NCI-H1930 (cell line): ENCODE measurements at places on chromosomes 16 and 17.

DNA sequence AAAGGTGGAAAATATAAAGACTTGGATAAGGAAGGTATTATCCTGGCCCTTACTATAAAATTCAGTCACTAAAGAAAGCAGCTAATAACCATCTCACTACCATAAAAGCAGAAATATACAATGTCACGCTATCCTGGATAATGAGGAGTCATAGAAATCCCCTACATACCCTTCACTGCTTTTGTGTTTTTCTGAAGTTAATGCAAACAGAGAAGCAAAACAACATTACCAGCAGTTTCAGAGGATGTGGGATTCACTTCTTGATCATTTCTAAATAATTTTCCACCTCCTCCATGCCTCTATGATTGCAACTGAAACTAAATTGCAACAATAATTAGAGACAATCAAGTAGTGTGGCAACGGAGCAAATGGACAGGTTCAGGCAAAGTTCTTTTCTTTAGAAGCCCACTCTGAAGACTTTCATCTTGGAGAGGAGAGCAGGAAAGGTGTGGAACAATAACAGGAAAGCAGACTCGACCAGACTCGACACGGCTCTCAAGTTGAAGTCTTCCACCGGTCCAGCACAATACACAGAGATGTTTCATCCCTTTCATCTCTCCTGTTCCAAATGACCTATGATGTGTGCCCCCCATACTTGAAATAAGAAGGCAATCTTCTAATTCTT lies 10.2 kb downstream of the CYTH1 start:
- DNase-seq, result no peak

DNA sequence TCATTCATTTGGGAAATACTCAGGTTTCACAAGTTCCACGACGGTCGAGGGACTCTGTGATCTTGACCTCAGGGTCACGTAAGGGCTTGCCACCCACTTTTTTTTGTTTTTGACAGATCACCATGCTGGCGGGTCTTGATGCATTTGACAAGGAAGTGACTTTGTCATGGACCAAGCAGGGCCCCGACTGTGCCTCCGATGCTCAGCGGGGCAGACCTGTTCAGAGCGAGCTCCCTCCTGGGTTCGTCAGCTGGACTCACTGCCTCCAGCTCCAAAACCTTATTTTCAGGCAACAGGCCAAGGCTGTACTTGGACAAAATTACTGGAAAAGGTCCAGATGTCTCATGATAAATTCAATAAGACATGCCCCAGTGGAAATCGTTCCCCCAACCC lies 9.0 kb upstream of the CLEC18A start:
- no peak for DNase-seq

GRCh38 chr16:88810166-88810911 lies 1.4 kb downstream of the APRT start:
- no peak for DNase-seq

- DNase-seq, result no peak
These were observed 19.1 kb downstream of the WIPI1 start for GRCh38 chr17:68437979-68438822.

- DNase-seq, result peak; percentile 80
These were observed 16.3 kb upstream of the AURKB start for GRCh38 chr17:8226536-8227237.

DNA sequence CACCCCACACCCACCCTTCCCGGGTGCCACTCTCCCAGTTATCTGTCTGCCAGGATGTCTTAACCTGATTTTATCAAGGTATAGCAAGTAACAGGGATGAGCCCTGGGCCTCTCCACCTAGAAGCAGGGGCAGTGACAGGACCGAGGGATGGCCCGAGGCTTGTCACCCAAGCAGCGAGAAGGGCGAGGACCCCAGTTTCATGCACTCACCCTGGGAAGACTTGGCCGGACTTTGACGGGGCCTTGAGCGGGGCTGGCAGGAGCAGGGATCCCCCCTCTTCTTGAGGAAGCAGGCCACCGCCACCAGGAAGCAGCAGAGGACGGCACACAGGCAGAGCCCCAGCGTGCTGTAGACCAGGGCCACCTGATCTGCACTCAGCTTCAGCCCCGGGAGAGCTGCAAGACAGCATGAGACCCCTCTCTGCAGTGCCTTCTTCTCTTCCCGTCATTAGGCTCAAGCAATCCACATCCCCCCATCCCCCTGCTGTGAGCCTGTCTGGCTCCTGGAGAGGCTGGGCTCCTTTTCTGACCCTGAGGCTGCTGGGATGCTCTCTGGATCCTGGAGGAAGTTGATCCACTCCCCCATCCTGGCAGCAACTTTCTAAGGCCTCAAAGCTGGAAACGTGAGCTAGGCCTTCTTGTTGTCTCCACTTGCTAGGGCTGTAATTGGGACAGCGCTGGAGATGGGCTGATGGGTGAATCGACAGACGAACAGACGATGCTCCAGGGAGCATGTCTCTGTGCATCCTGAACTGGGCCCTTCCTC lies 31.6 kb downstream of the TNFRSF13B start:
- DNase-seq, result no peak

GRCh38 chr17:44105483-44105882 lies 18.0 kb downstream of the HDAC5 start:
- DNase-seq, result no peak

DNA sequence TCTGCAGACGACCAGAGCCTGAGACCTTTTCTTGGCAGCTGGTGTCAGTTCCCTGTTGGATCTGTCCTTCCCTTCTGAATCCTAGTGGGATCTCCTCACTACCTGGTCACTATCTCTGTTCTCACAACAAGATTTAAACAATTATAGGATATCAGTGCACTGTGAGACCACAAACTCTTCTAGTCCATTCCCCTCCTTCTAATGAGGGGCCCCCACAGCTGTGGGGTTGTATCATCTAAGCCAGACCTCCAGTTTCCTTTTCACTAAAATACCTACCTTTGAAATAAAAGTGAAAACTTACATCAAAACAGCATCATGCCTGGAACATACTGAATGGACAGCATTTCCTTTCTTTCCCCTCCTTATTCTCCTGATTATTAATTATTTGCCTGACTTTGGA lies 233.2 kb downstream of the PRKCA start:
- no peak for DNase-seq

- DNase-seq, result no peak
These were observed 8.1 kb upstream of the ERCC4 start for GRCh38 chr16:13911871-13912270.

DNA sequence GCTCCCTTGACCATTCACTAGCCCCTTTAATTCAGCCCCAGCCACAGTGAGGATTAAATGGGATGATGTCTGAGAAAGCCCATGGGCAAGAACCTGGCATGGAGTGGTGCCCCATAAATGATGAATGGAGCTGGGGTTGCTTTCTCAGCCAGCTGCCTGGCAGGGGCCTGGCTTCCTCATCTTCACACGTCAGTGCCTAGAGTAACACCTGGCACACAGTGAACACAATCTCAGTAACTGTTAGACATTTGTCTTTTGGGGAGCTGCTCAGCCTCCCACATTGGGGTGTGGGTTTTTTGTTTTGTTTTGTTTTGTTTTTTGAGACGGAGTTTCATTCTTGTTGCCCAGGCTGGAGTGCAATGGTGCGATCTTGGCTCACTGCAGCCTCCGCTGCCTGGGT lies 47.5 kb upstream of the MEOX1 start:
- DNase-seq, result no peak

GRCh38 chr17:31308372-31309334 lies 5.2 kb downstream of the EVI2B start:
- DNase-seq, result no peak

DNA sequence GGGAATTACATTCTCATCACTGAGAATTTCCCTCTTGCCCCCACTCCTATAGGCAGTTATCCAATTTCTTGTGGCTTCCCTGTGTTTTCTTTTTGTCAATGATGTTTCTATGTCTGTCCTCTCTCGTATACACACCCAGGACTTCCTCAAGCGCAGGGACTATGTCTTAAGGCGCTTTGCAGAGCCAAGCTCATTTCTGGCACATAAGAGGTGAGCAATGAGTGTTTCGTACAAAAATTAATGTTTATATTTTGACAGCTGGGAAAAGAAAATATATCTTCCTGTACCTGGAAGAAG lies 947 bp downstream of the DDX42 start:
- no peak for DNase-seq

GRCh38 chr16:46908540-46909372 lies 24.6 kb downstream of the GPT2 start:
- DNase-seq, result peak; percentile 37

GRCh38 chr17:49473900-49474751 lies 21.0 kb upstream of the NGFR start:
- no peak for DNase-seq

- DNase-seq, result no peak
These were observed 15.9 kb downstream of the EIF4A3 start for GRCh38 chr17:80130992-80131391.

- DNase-seq, result no peak
These were observed 5.9 kb upstream of the CAPN15 start for GRCh38 chr16:521381-522210.

GRCh38 chr16:71986131-71986530 lies 14.1 kb downstream of the PKD1L3 start:
- no peak for DNase-seq

- no peak for DNase-seq
These were observed 2.3 kb upstream of the LHX1 start for GRCh38 chr17:36934692-36935630.

- no peak for DNase-seq
These were observed 23.9 kb upstream of the TOM1L1 start for GRCh38 chr17:54876656-54877195.

DNA sequence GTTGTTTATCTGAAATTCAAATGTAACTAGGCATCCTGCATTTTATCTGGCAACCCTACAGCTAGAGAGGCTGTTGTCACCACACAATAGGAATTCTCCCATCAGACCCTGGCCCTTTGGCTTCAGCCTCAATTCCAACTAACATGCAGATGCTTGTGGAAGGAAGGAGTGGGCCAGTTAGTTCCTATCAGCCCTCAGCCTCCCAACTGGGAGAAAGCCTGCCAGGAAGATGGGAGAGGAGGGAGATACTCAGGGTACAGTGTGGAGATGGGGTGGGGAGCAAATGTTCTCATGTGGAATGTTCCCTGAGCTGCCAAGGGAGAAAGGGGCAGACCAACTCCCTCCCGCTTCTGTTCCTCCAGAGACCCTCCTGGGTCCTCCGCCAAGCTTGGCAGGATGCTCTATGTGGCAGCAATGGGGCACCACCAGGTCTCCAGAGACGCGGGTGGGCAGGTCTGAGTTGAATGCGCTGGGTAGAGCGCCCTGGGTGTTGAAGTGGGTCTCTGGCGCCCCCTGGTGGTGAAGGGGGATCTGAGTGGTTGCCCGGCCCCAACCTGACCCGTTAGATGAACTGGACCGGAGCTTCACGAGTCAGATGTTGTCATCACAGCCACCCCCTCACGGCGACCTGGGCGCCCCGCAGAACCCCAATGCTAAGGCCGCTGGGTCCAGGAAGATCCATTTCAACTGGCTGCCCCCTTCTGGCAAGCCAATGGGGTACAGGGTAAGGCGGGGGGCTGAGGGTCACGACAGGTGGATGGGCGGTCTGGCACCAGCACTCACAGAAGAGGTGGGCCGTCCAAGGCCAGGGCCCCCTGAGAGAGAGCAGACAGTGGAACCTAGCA lies 15.2 kb downstream of the GALK1 start:
- peak; percentile 72 for DNase-seq

GRCh38 chr17:13953841-13954240 lies 115.5 kb upstream of the COX10 start:
- DNase-seq, result no peak

DNA sequence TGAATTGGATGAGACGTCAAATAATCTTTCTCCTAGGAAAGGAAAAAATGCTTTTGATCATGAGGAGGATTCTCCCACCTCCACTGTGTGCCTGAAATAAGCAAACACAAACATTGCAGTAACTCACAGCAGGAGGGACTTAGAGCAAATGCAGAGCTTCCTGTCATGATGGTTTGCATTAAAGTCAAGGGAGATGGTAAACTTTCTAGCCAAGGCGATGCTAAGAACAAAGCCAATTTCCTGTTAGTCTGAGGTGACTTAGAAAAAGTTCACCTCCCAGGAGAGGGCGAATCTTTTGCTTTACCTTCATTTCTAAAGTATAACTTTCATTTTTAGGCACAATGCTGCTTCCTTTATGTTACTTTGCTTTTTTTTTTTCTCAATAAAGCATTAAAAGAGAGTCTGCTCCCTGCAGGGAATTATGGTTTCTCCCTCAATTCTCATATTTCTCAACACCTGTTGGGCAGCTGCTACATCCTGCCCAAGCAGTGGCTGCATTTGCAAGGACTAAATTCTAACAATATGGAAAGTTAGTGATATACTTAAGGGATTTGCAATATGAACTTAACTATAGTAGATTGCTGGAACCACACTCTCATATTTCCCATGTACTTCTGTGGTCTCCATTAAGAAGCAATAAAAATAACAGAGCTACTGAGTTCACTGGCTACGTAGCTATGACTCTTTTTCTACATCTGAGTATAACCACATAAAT lies 175.6 kb downstream of the PCTP start:
- no peak for DNase-seq

- DNase-seq, result no peak
These were observed 27.2 kb upstream of the TOB1 start for GRCh38 chr17:50893183-50893993.

DNA sequence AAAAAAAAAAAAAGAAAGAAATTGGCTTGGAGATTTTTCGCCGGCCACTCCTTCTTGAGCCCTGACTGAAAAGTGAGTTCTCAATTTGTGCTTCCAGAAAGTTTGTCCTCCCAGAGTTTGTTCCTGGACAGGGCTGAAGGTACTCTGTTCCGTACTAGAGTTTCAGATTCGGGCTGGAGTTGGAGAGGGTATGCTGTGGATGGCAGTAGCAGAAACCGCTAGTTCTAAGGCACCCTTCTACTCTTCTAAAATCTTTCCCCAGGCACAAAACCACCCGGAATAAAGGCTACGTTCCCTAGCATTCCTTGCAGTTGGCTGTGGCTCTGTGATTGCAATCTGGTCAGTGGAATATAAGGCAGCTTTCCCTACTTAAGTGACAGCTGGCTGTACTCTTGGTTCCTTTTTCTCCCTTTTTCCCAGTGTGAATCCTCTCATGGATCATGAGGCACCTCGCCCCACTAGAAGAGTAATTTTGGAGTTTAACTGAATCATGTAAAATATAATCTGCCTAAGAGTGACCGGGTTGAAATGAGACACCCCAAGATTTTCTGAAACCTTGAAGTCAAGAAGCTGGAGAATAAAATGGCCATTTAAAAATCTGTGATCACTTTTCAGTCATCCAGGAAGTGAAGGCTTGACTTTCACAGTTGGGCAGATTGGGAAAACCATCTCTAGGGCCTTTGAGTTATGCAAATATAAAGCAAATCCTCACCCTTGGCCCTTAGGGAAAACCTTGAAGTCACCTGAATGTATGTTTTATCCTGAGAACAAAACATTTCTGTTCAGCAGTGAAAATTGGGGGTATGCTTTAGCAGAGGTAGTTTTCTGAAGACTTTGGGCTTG lies 901 bp upstream of the HEATR6 start:
- DNase-seq, result no peak

GRCh38 chr17:77364381-77364911 lies 223.7 kb downstream of the SEC14L1 start:
- no peak for DNase-seq

GRCh38 chr16:31696968-31697743 lies 169.5 kb downstream of the AHSP start:
- peak; percentile 33 for DNase-seq
